Activated gamma-delta T cell (primary cell): ENCODE measurements at places on chromosomes 16 and 17.

DNA sequence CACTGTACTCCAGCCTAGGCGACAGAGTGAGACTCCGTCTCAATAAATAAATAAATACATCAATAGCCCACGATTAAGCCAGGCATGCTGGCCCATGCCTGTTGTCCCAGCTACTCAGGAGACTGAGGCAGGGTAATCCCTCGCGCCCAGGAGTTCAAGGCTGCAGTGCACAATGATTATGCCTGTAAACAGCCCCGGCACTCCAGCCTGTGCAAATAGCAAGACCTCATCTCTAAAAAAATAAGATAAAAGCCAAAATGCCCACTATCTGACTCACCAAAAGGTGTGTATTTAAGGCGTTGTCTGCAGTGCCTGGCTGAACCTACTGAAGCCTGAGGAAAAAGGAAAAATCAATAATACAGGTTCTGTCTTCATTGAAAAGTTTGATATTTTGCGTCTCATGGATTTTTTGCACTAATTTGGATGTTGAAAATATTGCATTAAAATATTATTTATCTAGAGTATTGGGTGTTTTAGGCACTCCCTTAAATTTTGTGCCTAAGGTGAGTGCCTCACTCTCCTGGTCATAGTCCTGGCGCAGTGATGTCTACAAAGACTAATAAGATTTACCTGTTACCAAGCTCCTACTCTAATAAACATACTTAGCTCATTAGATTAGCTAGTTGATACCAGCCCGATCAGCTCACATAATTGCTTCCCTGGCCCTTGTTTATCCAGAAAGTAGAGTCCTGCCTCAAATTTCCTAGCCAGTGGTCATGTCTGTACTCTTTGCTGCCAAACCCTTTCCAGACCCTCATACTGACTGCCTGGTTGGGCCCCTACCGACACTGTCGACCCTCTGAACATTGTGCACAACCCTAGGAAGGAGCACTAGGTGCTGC is 24.7 kb upstream of the TOB1 start:
- no peak for DNase-seq

DNA sequence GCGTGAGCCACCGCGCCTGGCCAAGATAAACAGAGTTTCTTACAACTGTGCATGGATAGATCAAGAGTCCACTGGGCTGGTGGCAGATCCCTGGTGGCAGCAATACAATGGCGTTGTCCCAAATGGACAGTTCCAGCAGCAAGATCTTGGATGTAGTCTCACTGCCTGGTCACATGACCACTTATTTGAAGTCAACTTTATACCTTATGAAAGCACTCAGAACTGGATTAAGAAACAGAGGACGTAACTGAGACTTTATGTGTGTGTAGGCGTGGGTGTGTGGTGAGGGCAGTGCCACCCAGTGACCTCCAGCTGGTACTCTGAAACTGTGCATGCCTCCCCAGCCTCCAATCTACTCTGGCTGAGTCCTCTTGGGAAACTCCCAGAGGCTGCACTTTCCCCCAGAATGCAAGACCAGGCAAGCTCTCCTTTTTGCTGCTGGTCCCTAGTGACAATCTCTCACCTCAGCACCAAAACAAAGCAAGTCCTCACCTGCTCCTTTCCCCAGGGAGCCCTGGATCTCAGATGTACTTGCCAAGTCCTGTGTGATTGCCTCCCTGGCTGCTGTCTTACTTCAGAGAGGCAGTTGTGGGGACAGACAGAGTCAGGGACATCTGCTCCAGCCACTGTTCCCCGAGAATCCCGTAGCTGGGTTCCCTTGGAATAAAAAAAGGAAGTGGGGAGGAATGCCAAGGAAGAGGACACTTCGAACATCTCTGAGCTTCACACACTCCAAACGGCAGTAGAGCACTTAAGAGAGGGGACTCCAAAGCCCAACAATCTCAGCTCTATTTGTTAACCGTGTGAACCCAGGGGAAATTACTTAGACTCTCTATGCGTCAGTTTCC is 11.7 kb upstream of the ST6GALNAC2 start:
- no peak for DNase-seq

GRCh38 chr16:46748775-46749705 is 896 bp upstream of the MYLK3 start:
- no peak for DNase-seq

- DNase-seq, result no peak
These were observed 5.6 kb upstream of the NOTUM start for GRCh38 chr17:81966343-81967243.

DNA sequence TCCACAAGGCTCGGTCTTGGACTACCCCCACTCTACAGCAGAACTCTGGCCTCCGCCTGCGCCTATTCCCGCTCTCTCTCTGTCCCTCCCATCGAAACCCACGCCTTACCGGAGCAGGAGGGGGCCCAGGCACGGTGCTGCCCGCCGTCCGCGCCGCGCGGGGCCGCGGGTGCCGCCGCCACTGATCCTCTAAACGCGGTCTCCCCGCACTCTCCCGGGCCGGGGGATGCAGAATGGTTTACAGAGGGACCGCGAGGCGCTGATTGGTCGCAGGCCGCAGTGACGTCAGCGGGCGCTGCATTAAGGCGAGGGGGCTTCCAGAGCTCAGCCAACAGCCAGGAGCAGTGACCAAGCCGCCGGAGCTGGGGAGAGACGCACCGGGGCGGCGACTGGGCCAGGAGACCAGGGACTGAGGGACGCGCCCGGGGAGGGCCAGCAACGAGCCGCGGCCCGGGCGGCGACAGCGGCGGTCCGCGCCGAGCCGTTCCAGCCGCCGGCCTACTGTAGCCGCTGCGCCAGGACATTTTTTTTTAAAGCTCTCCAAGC is 747 bp upstream of the LHX1 start:
- DNase-seq, result no peak

GRCh38 chr17:7437950-7438614 is 1.2 kb upstream of the FGF11 start:
- DNase-seq, result peak; percentile 25

- DNase-seq, result no peak
These were observed 658 bp downstream of the RAB5C start for GRCh38 chr17:42153919-42154742.

- DNase-seq, result no peak
These were observed 11.5 kb downstream of the GUCY2D start for GRCh38 chr17:8013731-8014557.

- DNase-seq, result no peak
These were observed 11.8 kb downstream of the DLX4 start for GRCh38 chr17:49980703-49981197.

DNA sequence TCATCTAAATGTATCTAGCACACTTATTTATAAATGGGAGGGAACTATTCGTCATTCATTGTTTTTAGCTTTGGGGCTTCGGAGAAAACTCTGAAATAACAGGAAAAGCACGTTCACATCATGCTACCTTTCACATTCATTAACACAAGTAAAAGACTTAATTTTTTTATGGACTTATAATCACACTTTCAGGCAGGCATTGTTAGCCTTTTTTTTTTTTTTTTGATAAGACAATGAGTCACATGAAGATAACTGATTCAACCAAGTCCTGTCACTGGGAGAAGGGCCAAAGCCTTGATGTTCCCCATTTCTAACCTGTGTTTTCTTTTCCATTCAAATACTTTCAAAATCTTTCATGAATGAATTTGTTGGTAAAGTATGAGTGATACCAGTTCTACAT is 631.3 kb upstream of the CA10 start:
- no peak for DNase-seq

GRCh38 chr17:70776441-70776840 is 607.1 kb downstream of the KCNJ2 start:
- DNase-seq, result no peak

- no peak for DNase-seq
These were observed 70.7 kb upstream of the PLCG2 start for GRCh38 chr16:81708266-81709015.

GRCh38 chr16:28548306-28548802 is 5.4 kb upstream of the SGF29 start:
- DNase-seq, result no peak

DNA sequence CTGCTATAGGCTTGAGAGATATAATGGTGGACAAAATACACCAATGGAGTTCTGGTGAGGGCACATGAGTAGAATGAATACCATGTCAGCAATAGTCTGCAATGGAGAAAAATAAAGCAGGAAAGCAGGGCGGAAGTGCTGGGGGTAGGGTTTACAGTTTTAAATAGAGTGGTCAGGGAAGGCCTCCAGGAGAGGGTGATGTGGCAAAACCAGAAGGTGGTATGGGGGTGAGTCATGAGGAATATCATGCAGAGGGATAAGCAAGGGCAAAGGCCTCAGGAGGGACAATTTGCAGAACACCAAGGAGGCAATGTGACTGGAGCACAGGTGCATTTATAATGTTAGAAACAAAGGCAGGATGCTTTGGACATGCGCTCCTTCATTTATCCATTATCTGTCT is 102.0 kb downstream of the ITFG1 start:
- DNase-seq, result no peak

DNA sequence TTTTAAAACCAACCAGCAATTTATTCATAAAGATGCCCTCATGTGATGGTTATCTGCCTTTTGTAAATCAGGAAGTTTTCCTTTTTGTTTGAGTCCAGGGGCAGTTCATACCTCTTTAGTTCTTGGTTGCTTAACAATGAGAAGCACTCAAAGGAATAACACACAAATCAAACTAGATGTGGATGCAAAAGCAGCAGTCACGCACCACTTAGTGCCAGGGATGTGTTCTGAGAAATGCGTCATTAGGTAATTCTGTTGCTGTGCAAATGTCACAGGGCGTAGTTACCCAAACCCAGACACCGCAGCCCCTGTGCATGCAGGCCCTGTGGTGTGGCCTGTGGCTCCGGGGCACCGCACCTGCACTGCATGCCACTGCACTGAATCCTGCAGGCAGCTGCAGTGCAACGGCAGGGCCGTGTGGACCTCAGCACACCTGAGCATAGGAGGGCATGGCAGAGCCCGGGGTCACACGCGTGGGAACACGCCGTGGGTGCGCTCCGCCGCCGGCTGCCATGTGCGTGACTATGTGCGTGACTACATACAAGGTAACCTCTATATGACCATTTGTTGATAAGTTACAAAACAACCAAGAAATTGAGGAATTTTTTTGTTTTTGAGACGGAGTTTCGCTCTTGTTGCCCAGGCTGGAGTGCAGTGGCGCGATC is 39.6 kb downstream of the PKD1 start:
- DNase-seq, result no peak

GRCh38 chr16:86800894-86801293 is 222.5 kb downstream of the FOXL1 start:
- DNase-seq, result no peak

DNA sequence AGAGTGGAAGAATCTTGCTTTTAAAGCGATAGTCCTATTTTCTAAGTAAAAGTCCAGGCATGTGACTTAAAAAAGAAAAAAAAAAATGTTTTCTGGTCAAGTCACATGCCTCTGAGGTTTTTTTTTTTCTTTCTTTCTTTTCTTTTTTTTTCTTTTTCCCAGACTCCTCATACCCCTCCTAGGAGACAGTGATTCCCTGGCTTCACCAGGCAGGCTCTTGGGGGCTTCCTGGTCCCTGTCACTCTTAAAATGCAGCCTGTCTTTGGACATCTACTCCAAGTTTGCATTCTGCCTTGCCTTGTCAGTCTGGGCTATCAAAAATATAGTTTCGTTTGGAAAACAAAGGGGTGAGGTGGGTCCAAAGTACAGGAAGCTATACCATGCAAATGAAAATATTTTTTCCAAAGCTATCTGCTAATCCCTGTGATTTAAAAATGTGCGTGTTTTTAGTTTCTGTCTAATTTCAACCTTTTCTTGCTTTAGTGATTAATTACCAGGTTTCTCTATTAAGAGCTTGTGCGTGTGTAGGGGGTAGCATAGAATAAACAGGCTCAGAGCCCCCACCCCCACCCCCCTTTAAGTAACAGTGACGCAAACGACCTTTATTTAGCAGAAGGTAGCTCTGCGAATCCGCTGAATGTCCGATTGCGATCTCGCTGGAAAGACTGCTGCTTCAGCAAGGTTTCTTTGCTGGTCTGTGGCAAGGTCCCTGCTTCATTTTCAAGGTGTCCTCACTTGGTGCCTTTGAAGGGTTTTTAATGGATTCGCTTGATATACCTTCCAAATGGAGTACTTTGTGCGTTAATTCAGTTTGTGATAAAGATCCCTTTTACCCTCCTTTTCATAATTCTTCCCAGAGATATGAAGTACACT is 510.2 kb downstream of the WWOX start:
- DNase-seq, result no peak

GRCh38 chr17:57577751-57578607 is 167.1 kb downstream of the CCDC182 start:
- no peak for DNase-seq

- DNase-seq, result no peak
These were observed 3.0 kb downstream of the KRT27 start for GRCh38 chr17:40779181-40779909.

DNA sequence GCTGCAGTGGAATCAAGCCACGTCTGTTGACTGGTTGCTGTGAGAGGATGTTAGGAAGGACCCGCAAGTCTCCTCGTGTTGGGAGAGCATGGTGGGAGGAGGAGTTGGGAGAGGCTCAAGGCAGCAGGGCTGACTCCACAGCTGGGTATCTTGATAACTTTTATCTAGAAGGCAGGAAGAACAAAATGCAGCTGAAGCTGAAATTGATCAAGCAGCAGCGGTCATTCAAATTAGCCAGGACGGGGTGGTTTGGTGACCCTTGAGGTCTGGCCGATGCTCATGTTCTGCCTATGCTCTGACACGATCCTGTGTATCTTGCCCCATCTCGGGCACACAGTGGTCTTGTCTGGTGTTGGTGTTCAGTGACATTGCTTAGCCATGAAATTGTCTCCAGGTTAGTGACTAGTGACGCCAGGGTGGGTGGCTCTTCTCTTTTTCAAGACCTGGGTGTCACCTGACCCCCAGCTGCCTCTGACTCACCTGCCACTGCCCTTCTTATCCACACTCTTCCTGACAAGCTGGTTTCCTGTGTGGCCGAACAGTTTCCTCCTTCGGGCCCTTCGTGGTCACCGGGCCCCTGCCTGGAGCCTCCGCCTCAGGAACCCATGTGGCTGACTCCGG is 19.1 kb downstream of the NPTX1 start:
- no peak for DNase-seq

DNA sequence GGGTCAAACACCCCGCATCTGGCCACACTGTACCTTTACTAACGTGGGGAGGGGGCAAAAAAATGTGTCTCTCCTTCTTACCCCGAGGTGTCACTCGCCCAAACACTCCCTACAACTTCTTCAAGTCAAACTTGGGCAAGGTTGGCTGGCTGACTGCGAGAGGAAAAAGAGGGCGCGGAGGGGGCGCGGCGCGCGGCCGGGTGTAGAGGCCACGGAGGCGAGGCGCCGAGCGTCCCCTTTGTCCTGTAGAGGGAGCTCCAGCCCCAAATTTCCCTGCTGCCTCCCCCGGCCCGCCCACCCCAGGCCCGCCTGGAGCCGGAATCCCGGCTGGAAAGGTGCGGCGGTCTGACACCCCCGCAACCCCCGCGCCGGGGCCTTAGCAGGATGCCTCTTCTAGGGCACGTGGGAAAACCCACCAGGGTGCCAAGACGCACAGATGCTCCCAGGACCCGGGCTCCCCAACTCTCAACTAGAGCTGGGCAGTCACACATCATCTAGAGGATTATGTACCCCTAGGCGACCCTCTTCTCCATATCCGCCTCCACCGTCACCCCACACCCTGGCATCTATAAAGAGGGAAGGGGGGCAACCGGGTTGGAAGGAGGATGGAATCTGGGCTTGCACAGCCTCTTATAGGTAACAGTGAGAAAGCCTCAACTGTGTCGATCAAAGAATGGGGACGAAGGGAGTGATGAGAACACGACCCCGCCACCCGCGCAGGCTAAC is 4.2 kb downstream of the IRX3 start:
- no peak for DNase-seq

GRCh38 chr17:80755650-80756405 is 211.2 kb downstream of the RPTOR start:
- DNase-seq, result no peak

GRCh38 chr16:51168755-51169154 is 17.7 kb upstream of the SALL1 start:
- DNase-seq, result no peak

- no peak for DNase-seq
These were observed 68.8 kb downstream of the RMI2 start for GRCh38 chr16:11413907-11414595.
